ENCODE measurements at places on chromosomes 11 and 22.
A peak's percentile ranks its signal among the peaks of the same experiment; 100 is the strongest.

DNA sequence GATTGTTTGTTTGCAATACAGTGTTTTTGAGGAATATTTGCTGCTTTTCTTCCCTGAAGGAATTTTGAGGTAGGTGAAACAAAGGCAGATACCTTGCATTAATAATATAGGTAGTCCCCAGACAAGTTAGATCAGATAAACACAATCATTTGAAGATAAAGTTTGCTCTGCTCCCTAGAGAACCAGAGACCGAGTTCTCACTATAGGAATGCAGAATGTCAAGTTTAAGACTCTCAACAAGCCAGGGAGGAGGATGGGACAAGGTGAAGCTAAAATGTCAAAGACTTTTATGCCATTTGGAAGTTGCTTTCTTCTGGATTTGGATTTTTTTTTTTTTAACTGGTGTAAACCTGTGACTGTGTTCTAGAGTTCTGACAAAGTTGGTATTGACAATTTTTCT is 364.7 kb downstream of the TTC28 start:
- DNase-seq, result no peak

GRCh38 chr11:117187799-117188481 is 9.4 kb downstream of the SIDT2 start:
- no peak for DNase-seq

DNA sequence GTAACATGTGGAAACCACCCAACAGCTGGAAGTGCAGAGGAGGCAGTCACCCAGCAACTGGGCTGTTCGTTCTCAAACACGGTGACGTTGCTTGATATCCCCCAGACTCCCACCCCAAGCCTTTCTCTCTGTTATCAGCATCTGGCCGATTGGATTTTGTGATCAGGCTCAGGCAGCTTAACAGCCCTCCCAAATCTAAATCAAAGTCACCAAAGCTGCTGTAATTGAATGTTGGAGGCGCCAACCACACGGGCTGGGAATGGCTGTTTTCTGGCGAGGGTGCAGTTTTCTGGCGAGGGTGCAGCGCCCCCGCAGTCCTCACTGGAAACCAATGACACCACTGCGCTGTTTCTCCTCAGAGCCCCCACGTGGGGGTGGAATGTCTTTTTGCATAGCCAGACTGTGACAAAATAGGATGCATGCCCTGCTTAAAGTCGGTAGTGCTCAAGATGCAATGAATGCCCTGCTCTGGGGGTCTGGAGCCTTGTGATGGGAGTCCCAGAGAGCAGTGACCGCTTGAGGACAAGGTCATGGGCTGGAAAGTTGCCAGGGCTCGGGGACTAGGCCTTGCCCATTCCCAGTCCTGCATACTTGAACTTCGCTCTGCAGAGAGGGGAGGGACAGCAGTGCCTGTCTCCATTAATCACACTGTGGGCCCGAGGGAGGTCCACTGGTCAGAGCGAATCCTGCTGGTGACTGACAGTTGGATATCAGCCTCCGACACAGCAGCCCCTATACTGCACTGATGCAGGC is 105.3 kb downstream of the MORC2 start:
- peak; percentile 52 for DNase-seq

DNA sequence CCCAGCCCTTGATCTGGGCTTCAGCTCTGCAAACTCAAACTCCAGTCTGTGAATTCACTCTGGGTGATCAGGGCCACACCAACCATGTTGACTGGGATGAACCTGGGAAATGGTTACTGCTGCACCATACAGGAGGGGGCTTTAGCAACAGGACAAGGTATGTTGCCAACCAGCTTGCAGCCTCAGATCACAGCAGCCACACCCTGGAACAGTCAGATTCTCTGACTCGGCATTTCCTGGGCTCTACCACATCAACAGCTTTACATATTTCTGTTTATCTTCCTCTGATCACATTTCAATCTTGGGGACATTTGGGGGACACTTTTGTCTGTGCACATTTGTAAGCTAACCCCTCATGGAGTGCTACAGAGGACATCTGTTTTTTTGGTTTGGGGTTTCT is 267.0 kb upstream of the NCAM1 start:
- no peak for DNase-seq

- DNase-seq, result no peak
Observed at GRCh38 chr11:76336597-76336996, 44.3 kb downstream of the THAP12 start.

Data from H1 (cell line).